T-helper 17 cell (primary cell): ENCODE measurements at places on chromosomes 1 and 21.

- DNase-seq = no peak
These were observed 22.6 kb upstream of the MYSM1 start for GRCh38 chr1:58722414-58722813.

- no peak for DNase-seq
These were observed 537.9 kb downstream of the PTPRC start for GRCh38 chr1:199176713-199177112.

DNA sequence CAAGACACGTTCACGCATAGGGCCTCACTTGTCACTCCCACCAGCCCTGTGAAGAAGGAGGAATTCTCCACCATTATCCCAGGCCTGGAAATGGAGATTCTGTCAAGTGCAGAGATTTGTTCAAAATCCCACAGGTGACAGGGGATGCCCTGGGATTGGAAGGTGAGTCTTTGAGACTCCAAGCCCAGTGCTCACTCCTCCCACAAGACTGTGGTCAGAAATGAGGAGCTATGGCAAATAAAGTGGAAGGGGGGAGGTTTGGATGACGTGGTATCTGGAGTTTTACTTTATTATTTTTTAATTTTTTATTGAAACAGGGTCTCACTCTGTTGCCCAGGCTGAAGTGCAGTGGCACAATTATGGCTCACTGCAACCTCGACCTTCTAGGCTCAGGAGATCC is 12.8 kb upstream of the FOXO6 start:
- DNase-seq = no peak

DNA sequence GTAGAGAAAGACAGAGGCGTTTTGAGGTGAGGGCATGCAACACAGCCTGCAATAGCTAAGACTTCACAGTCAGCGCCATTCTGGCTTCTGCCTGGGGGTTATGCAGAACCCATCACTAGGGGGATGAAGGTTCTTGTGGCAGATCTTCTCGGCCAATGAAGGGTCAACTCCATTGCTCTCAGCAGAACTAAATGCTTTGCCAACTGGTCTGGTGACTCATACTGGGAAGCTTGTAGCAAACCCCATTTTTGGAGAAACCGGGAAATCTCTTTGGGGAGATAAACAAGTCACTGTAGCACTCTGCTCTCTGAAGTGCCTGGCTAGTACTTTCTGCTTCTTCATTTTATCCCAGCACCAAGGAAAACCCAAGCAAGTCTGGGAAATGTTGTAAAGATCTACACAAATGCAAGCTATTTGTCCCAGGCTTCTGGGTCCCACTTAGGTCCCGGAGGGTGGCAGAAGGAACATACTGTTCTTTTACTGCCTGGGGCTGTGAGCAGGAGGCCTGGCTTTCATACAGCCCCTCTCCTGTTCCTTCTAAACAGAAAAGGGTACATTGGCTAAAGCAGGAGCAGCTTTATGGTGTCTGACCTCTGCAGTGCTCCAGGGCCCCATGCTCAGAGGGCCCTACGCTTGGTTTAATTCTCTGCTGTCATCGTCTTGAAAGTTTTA is 28.8 kb downstream of the SHISA4 start:
- no peak for DNase-seq

GRCh38 chr1:1427820-1428148 is 6.7 kb upstream of the ANKRD65 start:
- no peak for DNase-seq

DNA sequence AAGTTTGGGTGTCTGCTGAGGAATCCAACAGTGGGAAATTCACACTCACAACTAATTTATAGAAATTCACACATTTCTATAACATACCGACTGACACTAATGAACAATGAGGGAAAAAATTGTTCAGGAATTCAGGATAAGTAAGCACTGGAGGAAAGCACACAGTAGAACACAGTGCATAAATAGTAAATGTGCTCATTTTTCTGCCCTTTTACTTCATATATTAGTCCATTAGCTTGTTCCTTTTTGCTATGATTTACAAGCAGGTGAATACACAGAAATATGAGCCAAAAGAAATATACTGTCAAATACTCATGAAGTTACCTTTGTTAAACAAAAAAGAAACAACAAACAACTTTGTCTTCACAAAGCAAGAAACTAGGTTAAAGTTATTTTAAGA is 11.3 kb downstream of the NRIP1 start:
- DNase-seq = no peak

GRCh38 chr1:26239936-26240335 is 5.9 kb downstream of the CEP85 start:
- DNase-seq = no peak

GRCh38 chr1:62832276-62832675 is 48.3 kb downstream of the ATG4C start:
- DNase-seq = no peak

DNA sequence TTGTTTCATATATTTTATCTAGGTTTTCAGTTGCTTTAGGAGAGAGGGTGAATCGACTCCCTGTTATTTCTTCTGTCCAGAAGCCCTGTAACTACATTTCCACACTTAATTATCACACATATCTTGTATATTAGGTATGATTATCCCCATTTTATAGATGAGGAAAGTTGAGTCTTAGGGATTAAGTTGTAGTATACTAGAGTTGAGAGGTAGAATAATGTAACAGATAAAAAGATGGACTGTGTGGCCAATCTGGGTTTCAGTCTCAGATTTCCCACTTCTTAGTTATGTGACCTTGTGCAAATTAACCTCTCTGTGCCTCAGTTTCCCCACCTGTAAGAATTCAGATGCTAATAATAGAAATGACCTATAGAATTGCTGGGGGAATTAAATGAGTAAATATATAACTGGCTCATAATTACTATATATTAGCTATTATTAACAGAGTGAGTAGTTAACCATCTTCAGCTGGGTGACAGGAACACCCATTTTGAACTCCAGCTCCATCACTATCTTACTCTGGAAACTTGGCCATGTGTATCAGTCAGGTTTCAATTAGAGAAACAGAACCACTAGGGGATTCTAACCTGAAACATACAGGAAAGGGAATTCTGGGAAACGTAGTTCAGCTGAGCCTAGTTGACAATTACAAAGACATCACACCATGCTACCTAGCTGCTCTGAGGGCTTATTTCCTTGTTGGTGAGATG is 20.4 kb upstream of the FOXO6 start:
- DNase-seq = no peak

DNA sequence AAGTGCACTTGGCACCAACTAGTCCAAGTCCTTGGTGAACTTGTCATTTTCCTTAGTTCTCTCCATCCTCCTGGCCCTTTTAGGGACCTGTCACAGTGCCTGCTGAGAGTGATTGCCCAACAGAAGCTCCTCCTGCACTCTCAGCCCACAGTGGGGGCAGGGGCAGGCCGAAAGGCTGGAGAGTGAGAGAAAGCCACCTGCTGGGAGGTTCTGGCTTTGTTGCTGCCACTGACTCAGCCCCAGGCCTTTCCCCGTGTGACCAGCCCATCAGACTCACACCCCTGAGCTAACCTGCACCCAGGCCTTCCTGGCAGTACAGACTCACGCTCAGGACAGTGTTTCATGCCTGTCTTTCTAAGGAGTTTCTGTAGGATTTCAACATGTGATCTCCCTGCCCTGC is 17.1 kb upstream of the PROK1 start:
- DNase-seq = no peak

DNA sequence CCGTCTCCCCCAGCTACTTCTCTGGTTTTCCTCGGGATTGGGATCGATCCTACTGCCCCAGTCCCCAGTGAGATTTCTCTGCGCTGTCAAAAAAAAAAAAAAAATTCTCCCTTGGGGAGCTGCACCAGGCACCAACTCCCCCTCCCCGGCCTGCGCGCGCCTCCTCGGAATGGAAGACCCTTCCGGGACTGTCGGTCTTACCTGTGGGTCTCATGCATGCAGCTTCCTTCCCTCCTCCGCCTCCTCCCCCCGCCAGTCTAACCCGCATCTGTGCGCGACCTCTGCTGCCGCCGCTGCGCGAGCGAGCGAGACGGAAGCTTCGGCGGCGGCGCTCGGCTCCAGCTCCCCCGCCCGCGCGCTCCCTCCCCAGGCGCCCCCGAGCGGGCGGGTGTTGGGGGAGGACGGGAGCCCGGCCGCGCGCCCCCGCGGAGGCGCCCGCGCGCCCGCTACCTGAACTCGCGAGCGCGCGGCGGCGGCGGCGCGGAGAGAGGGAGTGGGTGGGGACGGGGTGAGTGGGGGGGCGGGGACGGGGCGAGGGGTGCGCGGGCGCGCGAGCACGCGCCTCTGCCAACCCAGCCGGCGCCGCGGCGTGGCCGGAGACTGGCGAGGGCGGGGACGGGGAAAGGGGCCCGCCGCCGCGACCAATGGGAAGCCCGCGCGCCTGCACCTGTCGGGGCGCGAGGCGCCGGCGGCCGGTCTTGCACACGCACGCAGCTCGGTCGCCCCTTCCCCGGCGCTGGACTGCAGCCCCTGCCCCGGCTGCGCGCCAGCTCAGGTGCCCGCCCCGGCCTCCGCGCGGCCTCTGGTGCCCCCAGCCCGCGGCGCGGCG is at the start of gene SUSD4:
TSS of gene SUSD4 (minus strand) at position 321 of the 829 bp plus-strand sequence. CDS start 751 bp downstream, outside the sequence.
- DNase-seq = peak; percentile 67

DNA sequence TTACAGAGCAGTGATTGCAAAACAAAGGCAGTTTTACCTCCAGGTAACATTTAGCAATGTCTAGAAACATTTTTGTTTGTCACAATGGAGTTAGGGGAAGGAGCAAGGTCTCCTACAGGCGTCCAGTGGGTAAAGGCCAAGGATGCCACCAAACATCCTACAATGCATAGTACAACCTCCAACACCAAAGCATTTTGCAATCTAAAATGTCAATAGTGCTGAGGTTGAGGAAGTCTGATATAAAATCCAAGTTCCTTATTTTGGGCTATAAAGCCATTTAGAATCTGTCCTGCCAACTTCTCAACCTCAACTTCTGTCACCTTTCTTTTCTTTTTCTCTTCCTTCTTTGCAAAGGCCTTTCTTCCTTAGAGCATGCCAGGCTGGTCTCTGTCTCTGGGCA is 111.2 kb downstream of the FASLG start:
- DNase-seq = no peak
